Common myeloid progenitor, CD34-positive (primary cell): ENCODE measurements at places on chromosomes 5 and 9.
A peak's percentile ranks its signal among the peaks of the same experiment; 100 is the strongest.

DNA sequence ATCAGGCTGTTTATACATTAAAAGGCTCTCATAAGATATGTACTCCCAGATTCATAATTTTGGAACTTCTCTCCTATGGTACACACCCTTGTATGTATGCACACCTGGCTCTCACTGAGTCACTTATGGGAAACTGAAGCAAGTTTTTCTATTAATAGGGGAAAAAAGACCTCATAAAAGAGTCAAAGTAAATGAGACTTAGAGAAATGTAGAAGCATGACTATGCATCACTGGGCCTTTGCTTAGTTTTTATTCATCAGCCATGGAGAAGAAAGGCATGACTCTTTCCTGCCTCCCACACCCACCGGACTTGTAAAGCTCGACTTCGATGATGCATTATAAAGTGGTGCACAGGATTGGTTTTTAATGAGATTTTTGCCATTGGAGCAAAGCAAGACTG lies 28.2 kb downstream of the MTAP start:
- DNase-seq: no peak

DNA sequence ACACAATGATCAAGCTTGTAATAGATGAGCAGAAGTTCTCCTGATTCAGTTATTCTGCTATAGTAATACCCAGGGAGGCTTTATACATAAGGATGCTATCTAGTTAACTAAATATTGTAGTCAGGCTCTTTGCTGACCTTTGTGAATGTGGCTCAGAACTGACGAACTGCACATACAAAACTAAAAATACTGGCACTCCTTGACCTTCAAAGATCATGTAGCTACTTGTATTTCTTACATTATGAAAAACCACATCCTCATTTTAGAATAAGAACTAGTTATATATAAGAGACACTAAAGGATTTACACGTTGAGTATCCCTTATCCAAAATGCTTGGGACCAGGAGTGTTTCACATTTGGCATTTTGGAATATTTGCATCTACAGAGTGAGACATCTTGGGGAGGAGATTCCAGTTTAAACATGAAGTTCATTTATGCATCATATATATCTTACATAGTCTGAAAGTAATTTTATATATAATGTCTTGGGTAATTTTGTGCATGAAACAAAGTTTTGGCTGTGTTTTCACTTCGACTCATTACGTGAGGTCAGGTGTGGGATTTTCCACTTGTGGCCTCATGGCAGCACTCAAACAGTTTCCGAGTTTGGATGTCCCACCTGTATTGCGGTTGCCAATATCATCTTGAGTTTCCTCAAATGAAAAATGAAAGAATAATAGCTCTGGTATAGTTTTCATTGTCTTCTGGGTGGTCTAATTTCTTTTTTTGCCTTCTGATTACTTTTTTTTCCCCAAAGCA lies 58.4 kb upstream of the FBXL7 start:
- DNase-seq: no peak

DNA sequence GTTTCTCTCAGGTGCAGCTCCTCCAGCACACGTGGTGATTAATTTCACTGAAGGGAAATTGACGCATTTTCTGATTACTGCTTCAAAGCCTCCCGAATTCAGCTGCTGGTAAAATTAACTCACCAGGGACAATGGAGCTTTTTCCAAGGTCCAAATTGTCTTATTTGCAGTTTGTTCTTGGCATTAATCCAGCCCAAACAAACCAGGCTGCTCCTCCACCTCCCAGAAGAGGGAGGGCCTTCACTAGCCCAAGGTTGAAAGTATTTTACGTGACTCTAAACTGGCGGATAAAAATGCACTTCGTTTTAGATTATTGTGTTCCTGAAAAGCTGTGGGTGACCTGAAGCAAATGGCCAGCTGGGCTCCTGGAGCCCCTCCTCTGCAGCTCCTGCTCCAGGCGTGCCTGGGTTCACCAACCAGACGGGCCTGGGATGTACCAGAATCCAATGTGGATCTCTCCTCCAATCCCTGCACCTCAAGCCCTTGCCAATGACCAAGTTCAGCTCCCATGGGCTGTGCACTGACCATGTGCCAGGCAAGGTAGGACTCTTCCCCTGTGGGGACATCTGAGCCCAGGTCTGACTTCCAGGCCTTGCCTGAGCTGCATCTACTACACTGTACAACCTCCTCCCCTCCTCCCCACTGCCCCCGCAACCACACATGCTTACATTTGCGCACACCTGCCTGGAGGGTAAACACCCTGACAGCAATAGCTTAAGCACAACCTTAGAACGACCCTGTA lies 193.4 kb downstream of the CDK5RAP2 start:
- no peak for DNase-seq

- DNase-seq: no peak
These were observed 486.2 kb downstream of the DMAC1 start for GRCh38 chr9:7313389-7313788.

DNA sequence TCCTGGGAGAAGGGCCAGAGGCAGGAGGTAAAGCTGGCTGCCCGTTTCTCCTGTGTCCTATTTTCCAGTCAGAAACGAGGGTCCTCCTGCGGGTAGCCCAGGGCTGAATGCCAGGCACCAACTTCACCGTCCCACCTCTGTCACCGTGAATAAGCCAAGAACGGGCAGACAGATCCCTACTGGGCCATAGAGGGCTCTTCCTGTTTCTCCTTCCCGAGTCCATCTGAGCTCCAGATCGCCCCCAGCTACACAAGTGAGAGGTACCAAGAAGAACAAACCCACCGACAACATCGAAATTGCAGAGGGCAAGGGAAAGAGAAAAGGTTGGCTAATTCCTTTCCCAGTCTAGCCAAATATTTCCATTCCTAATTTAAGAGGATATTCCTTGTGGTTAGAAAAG lies 93.7 kb downstream of the SPOCK1 start:
- no peak for DNase-seq

GRCh38 chr5:2102819-2103776 lies 220.4 kb upstream of the IRX4 start:
- no peak for DNase-seq

GRCh38 chr9:117340422-117340821 lies 74.4 kb downstream of the ASTN2 start:
- DNase-seq: no peak

DNA sequence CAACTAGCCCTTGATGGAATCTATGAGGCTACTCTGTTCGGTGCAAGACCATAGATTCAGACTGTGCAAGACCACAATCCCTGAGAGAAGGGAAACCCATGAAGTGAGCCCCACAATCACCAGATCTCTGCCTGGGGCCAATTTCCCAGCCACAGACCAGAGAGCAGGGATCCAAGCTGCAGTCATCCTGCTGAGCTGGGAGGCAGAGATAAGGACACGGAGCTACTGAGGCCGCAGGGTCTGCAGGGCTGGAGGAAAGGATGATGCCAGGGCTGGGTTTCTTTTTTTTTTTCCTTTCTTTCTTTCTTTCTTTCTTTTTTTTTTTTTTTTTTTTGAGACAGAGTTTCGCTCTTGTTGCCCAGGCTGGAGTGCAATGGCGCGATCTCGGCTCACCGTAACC lies 47.7 kb upstream of the FUBP3 start:
- peak; percentile 58 for DNase-seq
